ENCODE measurements at places on chromosomes 16 and 17. TPM values are rescaled to one million over a fixed set of nuclear protein-coding genes. Genes with fewer than 3 reads are reported as not detected.

MT1A gene
- not detected for total RNA-seq

GGT6 gene
- total RNA-seq = not detected

HLF gene
- total RNA-seq = 1.7 TPM

HOXB7 gene
- total RNA-seq = 0.10 TPM

SYCE1L gene
- total RNA-seq = 0.52 TPM

SLFN13 gene
- 15.1 TPM for total RNA-seq

TP53TG3F gene
- not detected for total RNA-seq

SULT1A3 gene
- total RNA-seq = 3.8 TPM

OTOA gene
- 0.31 TPM for total RNA-seq

ADAT1 gene
- 52.5 TPM for total RNA-seq

MMP25 gene
- 1.7 TPM for total RNA-seq

PRSS8 gene
- total RNA-seq = not detected

MAPT gene
- 0.10 TPM for total RNA-seq

KRTAP4-9 gene
- not detected for total RNA-seq

DLG4 gene
- total RNA-seq = 9.0 TPM

CACNG1 gene
- total RNA-seq = not detected

NR1D1 gene
- 9.9 TPM for total RNA-seq

FOXN1 gene
- total RNA-seq = not detected

ZNF385C gene
- 0.10 TPM for total RNA-seq

MPV17L gene
- total RNA-seq = under 0.01 TPM

TAT gene
- not detected for total RNA-seq

CBX8 gene
- 1.2 TPM for total RNA-seq

TNFSF13 gene
- total RNA-seq = 44.9 TPM

MBTPS1 gene
- 89.3 TPM for total RNA-seq

TP53TG3C gene
- 0.31 TPM for total RNA-seq
